ENCODE measurements at places on chromosomes 12 and 14.

DNA sequence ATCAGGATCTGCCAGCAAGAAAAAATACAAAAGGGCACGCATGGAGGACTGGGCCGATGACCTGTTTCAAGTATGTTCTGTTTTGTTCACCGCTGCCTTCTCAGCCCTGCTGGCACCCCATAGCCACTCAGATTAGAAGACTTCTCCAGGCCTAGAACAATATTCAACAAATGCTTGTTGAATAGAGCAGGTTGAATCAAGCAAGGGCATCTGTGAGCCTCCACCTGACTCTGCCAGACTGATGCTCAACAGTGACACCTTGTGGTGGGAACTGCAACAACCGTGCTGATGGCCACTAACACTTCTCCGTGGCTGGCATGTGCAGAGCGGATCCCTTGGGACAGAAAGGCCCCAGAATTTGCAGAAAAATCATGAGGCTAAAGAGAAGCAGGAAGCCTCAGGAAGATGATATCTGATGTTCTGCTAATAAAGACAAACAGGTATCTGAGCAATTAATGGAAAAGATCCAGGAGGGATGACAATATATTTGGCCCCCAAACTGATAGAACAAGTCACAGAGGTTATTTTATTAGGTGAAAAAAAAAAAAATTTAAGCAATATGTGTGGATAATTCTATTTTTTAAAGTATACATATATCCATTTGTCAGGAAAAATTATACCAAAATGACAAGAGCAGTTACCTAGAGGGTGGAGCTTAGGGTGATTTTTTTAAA, 114.3 kb downstream of the KSR2 start:
- DNase-seq: no peak

- no peak for DNase-seq
Observed at GRCh38 chr12:109120095-109120494, 3.7 kb downstream of the ACACB start.

- no peak for DNase-seq
Observed at GRCh38 chr14:54931101-54931500, 28.5 kb upstream of the GCH1 start.

DNA sequence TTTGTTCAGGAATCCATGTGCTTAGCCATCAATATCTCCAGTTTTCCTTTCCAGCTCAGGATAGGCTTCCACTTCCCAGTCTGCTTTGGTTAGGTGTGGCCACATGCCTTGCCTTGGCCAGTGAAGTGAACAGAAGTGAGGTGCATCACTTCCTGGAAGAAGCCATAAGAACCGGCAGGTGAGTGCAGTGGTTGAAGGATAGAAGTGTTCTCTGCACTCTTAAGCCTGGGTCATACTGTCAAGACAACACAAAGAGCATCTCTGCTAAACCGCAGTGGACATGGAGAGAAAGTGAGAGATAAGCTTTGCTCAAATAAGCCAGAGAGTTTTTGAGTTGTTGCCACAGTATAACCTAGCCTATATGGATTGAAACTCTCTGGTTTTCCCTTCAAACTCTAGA, 11.4 kb downstream of the GNG2 start:
- no peak for DNase-seq
